ENCODE measurements at places on chromosomes 12 and 14.

- no peaks in the 10 kb centered on the region for H3K4me1 ChIP-seq
- H3K27ac ChIP-seq: no peak overlapping the region
- no peak for DNase-seq
Measured at GRCh38 chr14:106120101-106120500, 593.7 kb downstream of the TMEM121 start.

DNA sequence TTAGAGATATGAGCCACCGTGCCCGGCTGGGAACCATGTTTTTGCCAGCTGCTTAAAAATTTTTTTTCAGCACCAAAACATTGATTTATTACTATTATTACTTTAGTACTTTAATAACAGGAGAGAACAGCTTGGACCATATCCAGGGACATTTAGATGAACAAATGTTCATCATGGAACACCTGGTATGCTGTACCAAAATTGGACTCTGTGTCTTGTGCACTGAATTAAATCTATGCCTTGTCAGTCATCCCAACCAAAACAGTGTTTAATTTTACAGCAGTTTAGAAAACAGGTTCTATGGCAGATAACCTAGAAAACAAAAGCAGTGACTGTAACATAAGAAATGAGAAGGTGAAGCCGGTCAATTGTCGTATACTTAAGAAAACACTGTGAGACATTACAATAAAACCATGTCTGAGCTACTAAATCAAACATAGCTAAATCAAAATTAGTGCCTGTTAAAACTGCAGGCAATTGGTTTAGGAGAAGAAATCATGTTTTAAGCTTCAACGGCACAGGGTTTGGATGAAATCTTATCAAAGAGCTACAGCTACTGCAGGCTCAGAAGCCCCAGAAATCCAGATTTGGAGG is 58.2 kb upstream of the PYGL start:
- DNase-seq: no peak
- no peak overlapping the region for H3K27ac ChIP-seq
- H3K27me3 ChIP-seq: no peaks in the 10 kb centered on the region
- peaks cover 40% of the 10 kb centered on the region for H3K4me1 ChIP-seq
- no peaks in the 10 kb centered on the region for H3K36me3 ChIP-seq
- no peak overlapping the region for H3K4me3 ChIP-seq

DNA sequence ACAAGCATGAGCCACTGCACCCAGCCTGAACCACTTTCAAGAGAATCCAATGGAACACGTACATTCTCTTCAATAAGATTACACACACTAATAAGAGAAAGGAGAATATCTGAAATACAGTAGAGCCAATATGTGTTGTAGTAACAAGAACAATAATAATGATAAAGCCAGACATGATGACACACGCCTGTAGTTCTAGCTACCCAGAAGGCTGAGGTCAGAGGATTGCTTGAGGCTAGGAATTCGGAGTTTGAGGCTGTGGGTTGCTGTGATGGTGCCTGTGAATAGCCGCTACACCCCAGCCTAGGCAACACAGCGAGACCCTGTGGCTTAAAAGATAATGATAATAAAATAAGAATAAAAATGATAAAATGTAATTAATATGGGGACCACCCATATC is 15.6 kb downstream of the APOBEC1 start:
- no peaks in the 10 kb centered on the region for H3K4me1 ChIP-seq
- no peak overlapping the region for H3K4me3 ChIP-seq
- peaks cover 15% of the 10 kb centered on the region for H3K27me3 ChIP-seq
- no peaks in the 10 kb centered on the region for H3K36me3 ChIP-seq

GRCh38 chr14:78184157-78184556 is 14.0 kb downstream of the NRXN3 start:
- H3K4me1 ChIP-seq: no peaks in the 10 kb centered on the region
- no peak overlapping the region for H3K27ac ChIP-seq
- no peak overlapping the region for H3K4me3 ChIP-seq
- DNase-seq: no peak
- H3K27me3 ChIP-seq: peaks cover 17% of the 10 kb centered on the region

DNA sequence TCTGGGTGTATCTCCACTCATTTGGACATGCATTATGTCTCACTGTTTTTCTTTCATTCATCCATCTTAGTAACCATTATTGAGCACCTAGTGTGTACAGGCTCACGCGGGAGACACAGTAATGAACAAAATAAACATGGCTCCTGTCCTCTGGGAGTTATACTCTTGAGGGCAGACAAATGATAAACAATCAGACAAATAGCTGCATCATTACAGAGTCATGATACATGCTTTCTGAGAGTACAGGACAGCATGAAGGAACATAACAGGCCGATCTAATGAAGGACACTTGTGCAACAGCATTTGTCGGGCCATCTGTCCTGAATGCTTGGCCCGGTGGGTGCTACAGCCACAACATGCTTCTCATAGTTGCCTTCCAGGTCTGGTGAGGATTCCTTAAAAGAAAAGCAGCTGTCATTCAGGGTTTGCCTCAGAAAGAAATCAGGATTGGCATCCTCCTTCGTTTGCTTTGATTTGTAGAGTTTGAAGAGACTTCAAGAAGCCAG is 77.2 kb upstream of the EGLN3 start:
- H3K36me3 ChIP-seq: no peaks in the 10 kb centered on the region
- no peak overlapping the region for H3K27ac ChIP-seq
- DNase-seq: no peak
- no peaks in the 10 kb centered on the region for H3K27me3 ChIP-seq
- no peaks in the 10 kb centered on the region for H3K4me1 ChIP-seq

- no peak for DNase-seq
- no peaks in the 10 kb centered on the region for H3K36me3 ChIP-seq
- H3K27ac ChIP-seq: no peak overlapping the region
- H3K4me3 ChIP-seq: no peak overlapping the region
- no peaks in the 10 kb centered on the region for H3K27me3 ChIP-seq
Measured at GRCh38 chr12:72986963-72987362, 714.8 kb downstream of the TRHDE start.

- no peaks in the 10 kb centered on the region for H3K27me3 ChIP-seq
- H3K4me1 ChIP-seq: no peaks in the 10 kb centered on the region
- no peak overlapping the region for H3K27ac ChIP-seq
- no peaks in the 10 kb centered on the region for H3K36me3 ChIP-seq
- no peak for DNase-seq
- H3K4me3 ChIP-seq: no peak overlapping the region
Measured at GRCh38 chr12:31929027-31929526, 30.1 kb upstream of the RESF1 start.

DNA sequence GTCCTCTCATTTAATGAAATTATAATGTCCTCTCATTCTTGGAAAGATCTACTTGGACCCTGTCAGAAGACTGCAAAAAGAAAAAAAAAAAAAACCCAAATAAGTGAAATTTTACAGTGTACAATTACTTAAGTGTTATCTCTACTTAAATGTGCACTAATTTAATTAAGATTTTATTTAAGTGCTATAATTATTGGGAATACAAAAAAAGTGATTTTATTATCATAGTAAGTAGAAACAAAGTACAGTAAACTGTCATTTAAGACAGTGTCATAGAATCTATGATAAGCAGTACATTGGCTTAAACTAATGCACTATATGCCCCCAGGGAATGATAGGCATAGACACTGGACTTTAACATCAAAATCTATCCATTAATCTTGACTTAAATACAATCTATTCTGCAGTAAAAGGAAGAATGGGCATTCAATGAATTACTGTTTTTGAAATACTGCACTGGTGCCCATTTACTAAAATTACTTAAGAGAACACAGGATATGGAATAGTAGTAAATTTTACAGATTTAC is 23.3 kb downstream of the INSM2 start:
- H3K4me3 ChIP-seq: no peak overlapping the region
- no peaks in the 10 kb centered on the region for H3K4me1 ChIP-seq
- H3K27me3 ChIP-seq: no peaks in the 10 kb centered on the region
- H3K27ac ChIP-seq: no peak overlapping the region
- no peak for DNase-seq

- DNase-seq: no peak
- H3K4me1 ChIP-seq: peaks cover 66% of the 10 kb centered on the region
- H3K27me3 ChIP-seq: no peaks in the 10 kb centered on the region
Measured at GRCh38 chr12:46454981-46455380, 82.4 kb upstream of the SLC38A2 start.

GRCh38 chr14:101588990-101589389 is 27.7 kb downstream of the DIO3 start:
- H3K36me3 ChIP-seq: no peaks in the 10 kb centered on the region
- no peak for DNase-seq
- no peaks in the 10 kb centered on the region for H3K4me1 ChIP-seq
- H3K27me3 ChIP-seq: no peaks in the 10 kb centered on the region
- H3K27ac ChIP-seq: no peak overlapping the region
- H3K4me3 ChIP-seq: no peak overlapping the region

DNA sequence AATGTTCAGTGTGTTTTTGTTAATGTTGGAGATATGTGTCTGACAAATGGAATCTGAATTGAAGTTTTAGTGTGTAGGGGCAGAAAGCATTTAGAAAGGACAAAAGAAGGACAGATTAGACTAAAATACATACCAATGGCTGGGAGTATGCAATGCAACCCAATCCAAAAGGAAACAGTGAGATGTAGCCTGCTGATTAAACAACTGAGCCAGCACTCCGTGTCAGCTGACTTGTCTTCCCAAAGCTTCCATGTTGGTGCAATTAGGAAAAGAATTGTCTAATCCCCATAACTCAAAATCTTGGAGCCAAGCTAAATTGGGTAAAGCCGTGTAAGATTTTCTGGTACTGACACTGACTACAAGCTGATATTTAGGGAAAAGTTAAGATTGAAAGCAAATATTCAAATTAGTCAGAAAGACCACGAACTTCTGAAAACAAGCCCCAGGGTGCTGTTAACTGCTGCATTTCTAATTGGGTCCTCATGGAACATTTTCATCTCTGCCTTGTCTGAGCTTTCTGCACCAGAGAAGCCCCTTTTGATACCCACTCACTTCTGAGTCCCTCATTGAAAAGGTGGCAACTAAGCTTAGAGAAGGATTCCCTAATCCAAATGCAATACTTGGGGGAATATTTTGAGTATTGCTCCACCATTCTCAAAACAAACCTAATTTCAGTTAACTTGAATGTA is 109.1 kb downstream of the DAD1 start:
- no peak for DNase-seq
- H3K27ac ChIP-seq: no peak overlapping the region
- no peaks in the 10 kb centered on the region for H3K36me3 ChIP-seq
- no peak overlapping the region for H3K4me3 ChIP-seq
- no peaks in the 10 kb centered on the region for H3K27me3 ChIP-seq

GRCh38 chr12:65263777-65264176 is 14.7 kb upstream of the MSRB3 start:
- no peak for DNase-seq
- no peak overlapping the region for H3K4me3 ChIP-seq
- no peak overlapping the region for H3K27ac ChIP-seq
- no peaks in the 10 kb centered on the region for H3K27me3 ChIP-seq
- no peaks in the 10 kb centered on the region for H3K4me1 ChIP-seq
- H3K36me3 ChIP-seq: no peaks in the 10 kb centered on the region

- H3K4me1 ChIP-seq: peaks cover 36% of the 10 kb centered on the region
- no peak overlapping the region for H3K4me3 ChIP-seq
- peaks cover 68% of the 10 kb centered on the region for H3K36me3 ChIP-seq
- H3K27ac ChIP-seq: 0 out of 2 replicates have a peak overlapping the region, but pooled peaks have one; percentile 1
- peak; percentile 50 for DNase-seq
- no peaks in the 10 kb centered on the region for H3K27me3 ChIP-seq
Measured at GRCh38 chr12:118035190-118036041, 18.9 kb downstream of the RFC5 start.

- no peak overlapping the region for H3K4me3 ChIP-seq
- no peak overlapping the region for H3K27ac ChIP-seq
- no peaks in the 10 kb centered on the region for H3K4me1 ChIP-seq
Measured at GRCh38 chr14:98514016-98514415, 758.0 kb downstream of the BCL11B start.

- no peak for DNase-seq
- H3K36me3 ChIP-seq: no peaks in the 10 kb centered on the region
- no peak overlapping the region for H3K4me3 ChIP-seq
Measured at GRCh38 chr12:62709311-62709710, 225.6 kb downstream of the PPM1H start.

GRCh38 chr12:33605757-33606156 is 166.1 kb upstream of the SYT10 start:
- no peak overlapping the region for H3K27ac ChIP-seq
- no peaks in the 10 kb centered on the region for H3K4me1 ChIP-seq
- no peaks in the 10 kb centered on the region for H3K27me3 ChIP-seq
- H3K36me3 ChIP-seq: no peaks in the 10 kb centered on the region
- H3K4me3 ChIP-seq: no peak overlapping the region
- peak; percentile 50 for DNase-seq

- no peak for DNase-seq
- peaks cover 6% of the 10 kb centered on the region for H3K4me1 ChIP-seq
- H3K4me3 ChIP-seq: no peak overlapping the region
- no peaks in the 10 kb centered on the region for H3K27me3 ChIP-seq
- no peak overlapping the region for H3K27ac ChIP-seq
Measured at GRCh38 chr12:108784270-108784669, 53.0 kb upstream of the CORO1C start.

GRCh38 chr14:79229383-79229909 is 981.9 kb downstream of the DIO2 start:
- H3K4me3 ChIP-seq: no peak overlapping the region
- no peak for DNase-seq
- no peak overlapping the region for H3K27ac ChIP-seq
- 0 out of 2 replicates have a peak, but pooled peaks cover 6% of the 10 kb centered on the region for H3K27me3 ChIP-seq
- H3K4me1 ChIP-seq: no peaks in the 10 kb centered on the region

- H3K36me3 ChIP-seq: no peaks in the 10 kb centered on the region
- peaks cover 48% of the 10 kb centered on the region for H3K4me1 ChIP-seq
- H3K27me3 ChIP-seq: no peaks in the 10 kb centered on the region
- peak overlapping the region; percentile 51 for H3K27ac ChIP-seq
- peak; percentile 66 for DNase-seq
Measured at GRCh38 chr12:65668981-65669695, 155.1 kb upstream of the HMGA2 start.
